ENCODE measurements at places on chromosomes 6 and 20. TPM values are rescaled to one million over a fixed set of nuclear protein-coding genes. Genes with fewer than 3 reads are reported as not detected.
A peak's percentile ranks its signal among the peaks of the same experiment; 100 is the strongest.

- DNase-seq: no peak
Measured at GRCh38 chr6:111361648-111362047, 121.4 kb downstream of the REV3L start.

DNA sequence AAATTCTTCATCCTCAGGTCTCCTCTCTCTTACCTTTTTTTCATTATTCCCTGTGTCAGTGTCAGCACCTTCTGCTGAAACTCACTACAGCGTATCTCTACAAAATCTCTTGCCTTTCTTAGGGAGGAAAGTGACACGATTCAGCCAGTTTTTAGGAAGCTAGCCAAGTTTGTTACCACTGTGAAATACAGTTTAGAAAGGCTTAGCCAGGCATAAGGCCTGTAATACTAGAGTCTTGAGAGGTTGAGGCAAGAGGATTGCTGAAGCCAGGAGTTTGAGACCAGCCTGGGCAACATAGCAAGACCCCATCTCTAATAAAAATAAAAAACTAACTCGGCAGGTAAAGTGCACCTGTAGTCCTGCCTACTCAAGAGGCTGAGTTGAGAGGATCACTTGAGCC lies 16.7 kb downstream of the TAB2 start:
- DNase-seq: no peak

DNA sequence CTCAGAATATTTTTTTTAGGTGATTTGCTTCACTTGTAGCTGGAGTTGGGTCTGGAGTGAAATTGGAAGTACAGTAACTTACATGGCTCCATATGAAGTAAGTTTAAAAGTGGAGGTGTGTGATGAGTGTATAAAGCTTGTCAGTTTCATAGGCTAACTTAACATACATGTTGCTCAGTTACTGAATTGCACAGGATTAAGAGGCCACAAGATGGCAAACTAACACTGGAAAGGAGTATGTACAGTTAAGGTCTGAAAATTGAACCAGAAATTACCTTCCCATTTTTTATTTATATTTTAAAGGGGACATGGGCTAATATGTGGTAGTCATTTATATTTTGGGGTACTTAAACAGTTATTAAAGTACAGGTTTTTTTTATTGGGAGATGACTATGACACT lies 45.3 kb upstream of the SMIM8 start:
- DNase-seq: no peak

- DNase-seq: no peak
Measured at GRCh38 chr20:24393903-24394302, 75.5 kb upstream of the SYNDIG1 start.

DNA sequence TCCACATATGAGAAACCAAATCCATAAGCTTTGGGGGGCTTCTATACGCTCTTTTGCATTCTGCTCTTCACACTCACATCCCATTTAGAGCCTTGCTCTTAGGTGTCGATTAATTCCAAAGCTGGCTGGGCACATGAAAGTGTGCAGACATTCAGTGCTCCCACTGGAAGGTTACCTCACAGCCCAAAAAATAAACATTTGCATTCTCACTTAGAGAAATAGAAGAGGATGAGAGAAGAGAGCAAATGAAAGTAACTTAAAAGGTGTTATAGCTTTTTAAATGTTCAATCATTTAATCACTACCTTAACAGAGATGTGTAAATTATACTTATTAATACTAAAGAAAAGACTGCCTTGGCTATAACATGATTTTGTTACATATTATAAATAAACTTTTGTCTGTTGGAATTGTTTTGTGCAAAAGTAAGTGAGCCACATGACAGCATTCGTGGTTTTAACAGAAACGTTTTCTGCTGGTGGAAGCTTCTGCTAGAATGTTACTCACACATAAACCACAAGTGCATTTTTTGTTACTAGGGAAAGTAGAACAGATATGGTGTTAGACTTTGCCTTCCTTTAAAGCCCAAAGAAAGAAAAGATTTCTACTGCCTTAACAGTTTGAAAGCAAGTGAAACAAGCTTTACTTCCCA lies 116.7 kb downstream of the SIM1 start:
- no peak for DNase-seq

GRCh38 chr6:163133691-163134090 lies 280.8 kb upstream of the QKI start:
- no peak for DNase-seq

DNA sequence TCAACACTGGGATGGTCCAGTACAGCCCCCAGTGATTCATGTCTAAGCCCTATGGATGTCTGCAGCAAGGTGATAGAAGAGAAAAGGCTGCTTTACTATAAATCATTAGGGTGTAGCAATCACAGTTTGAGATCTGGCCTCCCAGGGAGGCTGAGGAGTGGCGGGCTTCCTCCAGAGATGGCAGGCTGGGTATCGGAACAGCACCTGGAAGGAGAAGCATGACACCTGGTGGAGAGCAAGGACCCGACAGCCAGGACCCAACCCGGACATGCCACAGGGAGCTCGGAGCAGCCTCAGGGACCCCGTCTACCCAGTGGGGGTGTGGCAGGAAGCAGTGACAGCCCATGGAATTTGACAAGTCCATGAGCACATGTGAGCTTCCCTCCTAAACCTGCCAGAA lies 114.8 kb upstream of the CD93 start:
- no peak for DNase-seq

DNA sequence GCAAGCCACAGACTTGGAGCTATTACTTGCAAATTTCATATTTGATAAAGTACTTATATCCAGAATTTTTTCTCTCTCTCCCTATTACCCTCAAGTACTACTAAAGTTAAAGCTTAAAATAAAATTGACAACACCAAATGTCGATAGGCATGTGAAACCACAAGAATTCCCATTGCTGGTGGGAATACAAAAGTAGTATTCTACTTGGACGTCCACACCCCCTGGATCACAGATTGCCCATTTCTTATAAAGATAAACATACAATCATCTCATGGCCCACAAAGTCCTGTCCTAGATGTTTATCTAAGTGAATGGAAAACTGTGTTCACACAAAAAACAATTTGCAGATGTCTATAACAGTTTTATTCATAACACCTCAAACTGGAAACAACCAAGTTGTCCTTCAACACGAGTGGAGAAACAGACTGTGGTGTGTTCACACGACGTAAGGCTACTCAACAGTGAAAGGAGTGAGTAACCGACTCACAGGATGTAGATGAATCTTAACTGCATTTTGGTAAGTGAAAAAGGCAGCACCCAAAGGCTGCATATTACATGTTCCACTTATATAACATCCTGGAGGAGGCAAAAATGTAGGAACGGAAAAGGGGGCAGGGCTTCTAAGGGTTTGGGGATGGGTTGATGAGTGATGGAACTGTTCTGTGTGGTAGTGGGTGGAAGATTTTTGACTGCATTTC lies 297.4 kb downstream of the THBS2 start:
- no peak for DNase-seq

DNA sequence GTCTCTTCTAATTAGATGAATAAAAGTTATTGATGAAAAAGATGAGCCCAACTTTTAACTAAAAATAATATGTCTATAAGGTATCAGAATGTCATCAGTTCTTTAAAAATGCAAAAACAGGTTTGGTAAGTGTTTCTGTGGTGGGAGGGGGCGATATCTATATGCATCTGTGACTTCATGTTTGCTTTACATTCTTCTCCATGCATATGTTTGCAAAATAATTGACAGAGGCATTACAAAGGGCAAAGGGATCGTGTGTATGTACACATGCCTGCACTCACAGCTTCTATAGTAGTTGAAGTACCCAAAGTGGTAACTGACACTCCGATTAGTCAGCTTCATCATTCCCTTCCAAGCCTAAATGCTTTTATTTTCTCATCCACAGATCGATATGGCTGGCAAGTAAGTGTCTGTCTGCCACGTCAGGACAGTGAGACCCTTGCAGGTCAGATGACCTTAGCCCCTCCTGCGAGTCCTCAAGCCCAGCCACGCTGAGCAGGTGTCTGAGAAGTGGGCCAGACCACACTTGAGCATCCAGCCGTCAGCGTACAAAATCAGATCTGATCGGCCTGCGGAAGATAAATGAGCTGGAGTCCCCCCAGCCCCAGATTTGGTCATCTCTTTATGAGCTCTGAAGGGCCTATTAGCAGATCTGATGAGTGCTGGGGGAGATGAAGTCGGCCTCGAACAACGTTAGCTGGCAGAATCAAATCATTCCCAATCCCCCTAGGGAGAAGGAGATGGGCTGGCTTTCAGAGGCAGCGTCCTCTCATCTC lies 369.1 kb downstream of the MAFB start:
- DNase-seq: no peak

DNA sequence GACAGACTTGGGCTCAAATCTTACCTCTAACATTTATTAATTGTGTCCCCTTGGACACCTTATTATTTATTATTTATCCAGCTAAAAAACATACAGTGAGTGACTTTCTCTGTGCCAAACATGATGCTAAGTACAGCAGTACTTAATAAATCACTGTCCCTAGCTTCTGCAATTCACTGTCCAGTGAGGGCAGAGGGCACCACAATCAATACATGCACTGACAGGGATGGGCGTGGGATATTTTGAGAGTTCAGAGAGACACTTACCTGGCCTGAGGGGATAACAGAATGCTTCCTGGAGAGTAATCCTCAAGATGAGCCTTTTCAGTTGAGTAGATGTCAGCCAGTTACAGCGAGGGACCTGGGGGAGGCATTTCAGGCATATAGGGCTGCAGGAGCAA lies 9.3 kb upstream of the TAAR2 start:
- no peak for DNase-seq

DNA sequence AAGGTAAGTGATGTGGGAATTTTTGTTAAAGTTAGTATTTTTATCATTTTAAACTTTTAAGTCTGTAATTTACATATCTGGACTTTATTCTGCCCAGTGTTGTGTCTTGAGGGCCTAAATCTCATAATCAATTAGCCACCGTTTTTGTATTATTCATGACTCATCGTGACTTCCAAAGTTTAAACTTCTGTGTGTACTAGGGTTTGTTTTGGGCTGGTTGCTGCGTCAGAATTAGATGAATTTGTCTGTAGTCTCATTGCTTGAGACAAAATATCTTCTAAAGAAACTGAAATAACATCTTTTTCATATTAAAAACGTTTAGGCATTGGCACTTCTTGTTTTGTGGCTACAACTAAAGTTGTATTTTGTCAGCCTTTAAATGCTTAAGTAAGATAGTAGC lies 41.3 kb downstream of the CDYL start:
- no peak for DNase-seq

GRCh38 chr6:130359736-130360135 lies 6.1 kb upstream of the TMEM200A start:
- DNase-seq: no peak

GRCh38 chr6:122995921-122996793 lies at the start of gene CLVS2:
Gene CLVS2 (plus strand): TSS chr6:122996235. CDS start chr6:122997778, 1,543 bp downstream.
- DNase-seq: no peak

DNA sequence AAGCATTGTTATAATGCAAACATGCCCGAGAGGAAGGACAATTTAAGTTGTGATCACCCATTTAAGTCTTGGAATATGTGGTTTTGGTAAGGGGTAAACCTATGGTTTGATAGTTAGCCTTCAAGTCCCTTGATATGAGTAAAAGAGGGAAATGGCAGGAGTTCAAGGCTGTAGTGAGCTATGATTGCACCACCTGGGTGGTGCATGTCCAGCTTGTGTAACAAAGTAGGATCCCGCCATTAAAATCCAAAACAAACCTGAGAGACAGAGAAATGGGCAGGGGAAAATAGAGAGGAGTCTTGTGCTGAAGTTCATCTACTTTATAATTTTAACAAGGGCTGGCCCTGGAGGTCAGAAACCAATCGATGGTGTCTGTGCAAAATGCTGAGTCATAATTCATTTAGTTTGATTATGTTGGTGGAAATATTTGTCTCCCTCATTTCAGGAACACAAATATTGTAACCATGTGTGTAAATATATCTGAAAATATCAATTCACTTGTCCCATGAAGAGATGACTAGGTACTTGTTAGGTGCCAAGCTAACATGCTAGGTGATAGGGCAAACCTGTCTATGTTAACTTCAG lies 23.2 kb upstream of the ARMH2 start:
- DNase-seq: no peak

DNA sequence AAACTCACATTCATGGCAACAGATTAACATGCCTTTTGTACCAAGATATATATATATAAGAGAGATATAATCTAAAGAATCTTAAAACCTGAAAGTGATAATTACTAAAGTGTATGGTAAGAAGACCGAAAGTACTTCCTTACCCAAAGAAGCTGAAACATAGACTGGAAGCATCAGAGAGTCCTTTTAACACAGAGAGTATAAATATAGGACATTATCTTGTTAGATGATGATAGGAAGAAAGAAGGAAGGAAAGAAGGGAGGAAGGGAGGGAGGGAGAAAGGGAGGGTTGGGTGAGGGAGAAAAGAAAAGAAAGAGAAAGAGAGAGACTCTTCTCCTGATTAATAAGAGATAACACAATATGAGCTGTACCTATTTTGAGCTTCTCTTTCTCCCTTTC lies 68.2 kb downstream of the PHIP start:
- DNase-seq: no peak

- no peak for DNase-seq
Measured at GRCh38 chr6:43891072-43891870, 121.3 kb downstream of the VEGFA start.

- DNase-seq: peak; percentile 19
Measured at GRCh38 chr6:165850434-165851019, 187.5 kb upstream of the PDE10A start.

- DNase-seq: no peak
Measured at GRCh38 chr6:133584823-133585222, 304.1 kb upstream of the TCF21 start.

DNA sequence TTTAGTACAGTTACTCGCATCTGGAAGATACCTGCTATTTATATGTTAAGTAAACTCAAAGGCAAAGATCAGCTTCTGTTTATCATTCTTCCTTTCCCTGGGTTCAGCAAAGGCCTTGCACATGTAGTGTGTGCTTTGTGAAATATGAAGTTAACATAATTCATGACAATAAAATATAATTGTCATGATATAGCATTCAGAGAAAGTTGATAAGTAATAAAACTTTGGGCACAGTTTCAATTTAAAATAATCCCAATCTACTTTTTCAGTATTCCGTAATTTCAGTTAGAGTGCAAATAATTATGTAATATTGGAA lies 51.9 kb upstream of the ZNF217 start:
- no peak for DNase-seq

DNA sequence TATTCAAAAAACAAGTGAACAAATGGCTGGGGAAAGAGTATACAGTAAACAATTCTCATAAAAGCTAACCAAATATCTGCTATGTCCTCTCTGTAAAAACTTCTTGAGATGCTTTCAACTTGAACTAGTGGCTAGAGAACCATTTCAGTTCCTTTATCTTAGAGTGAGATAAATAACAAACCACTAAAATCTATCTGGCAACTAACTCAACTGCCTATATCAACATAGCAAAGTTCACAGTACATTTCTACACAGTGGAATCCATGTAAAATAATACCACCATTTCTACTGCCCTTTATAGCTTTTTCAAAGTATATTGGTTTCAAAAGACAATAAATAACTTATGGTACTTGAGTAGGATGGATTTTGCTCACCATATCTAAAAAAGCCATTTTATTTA lies 95.1 kb downstream of the MMS22L start:
- no peak for DNase-seq

- no peak for DNase-seq
Measured at GRCh38 chr20:8756410-8756809, 312.5 kb upstream of the PLCB4 start.

ZNF311 gene
- polyA plus RNA-seq: not detected

REM1 gene
- not detected for polyA plus RNA-seq

TFAP2B gene
- not detected for polyA plus RNA-seq

WFDC13 gene
- not detected for polyA plus RNA-seq

PRICKLE4 gene
- not detected for polyA plus RNA-seq

SLC23A2 gene
- 7.6 TPM for polyA plus RNA-seq

OPRL1 gene
- 0.91 TPM for polyA plus RNA-seq

SLCO4A1 gene
- polyA plus RNA-seq: 0.74 TPM

MAP7 gene
- not detected for polyA plus RNA-seq

COL20A1 gene
- polyA plus RNA-seq: not detected
